ENCODE measurements at places on chromosomes 7 and 10.

- no peak for DNase-seq
Observed at GRCh38 chr10:88491314-88491713, 91.8 kb downstream of the RNLS start.

- DNase-seq, result no peak
Observed at GRCh38 chr7:97081521-97082300, 35.8 kb upstream of the SDHAF3 start.

- no peak for DNase-seq
Observed at GRCh38 chr7:81846398-81846797, 76.6 kb upstream of the HGF start.

DNA sequence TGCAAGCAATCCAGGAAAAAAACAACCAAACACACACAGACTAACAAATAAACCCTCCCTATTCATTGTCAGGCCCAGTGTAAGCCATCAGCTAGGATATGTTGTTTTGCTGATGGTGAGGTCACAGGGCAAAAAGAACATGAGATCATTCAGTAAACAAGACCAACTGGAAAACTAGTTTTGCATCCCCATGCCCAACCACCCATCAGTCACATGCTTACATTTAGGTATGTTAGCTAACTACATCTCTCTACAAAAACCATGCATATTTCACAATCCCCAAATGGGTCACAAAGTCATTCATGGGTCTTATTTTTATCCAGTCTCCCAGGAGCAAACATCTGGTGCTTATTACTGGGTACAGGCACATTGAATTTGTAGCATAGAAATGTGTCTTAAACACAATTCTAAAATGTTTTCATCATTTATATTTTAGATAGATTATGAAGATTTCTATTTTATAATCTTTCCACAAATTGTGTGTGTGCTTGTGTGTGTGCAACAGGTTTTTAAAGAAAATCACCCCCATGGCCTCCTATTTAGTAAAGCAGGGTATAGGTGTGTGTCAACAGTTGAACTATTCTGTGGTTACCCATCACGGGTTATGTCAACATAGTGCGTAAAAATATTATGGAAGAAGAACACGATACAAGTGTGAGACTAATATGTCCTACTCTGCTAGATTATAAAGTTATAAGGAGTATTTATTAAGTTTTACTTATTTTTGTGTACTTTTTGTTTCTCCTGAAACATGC, 103.8 kb upstream of the AKR1E2 start:
- DNase-seq, result no peak

DNA sequence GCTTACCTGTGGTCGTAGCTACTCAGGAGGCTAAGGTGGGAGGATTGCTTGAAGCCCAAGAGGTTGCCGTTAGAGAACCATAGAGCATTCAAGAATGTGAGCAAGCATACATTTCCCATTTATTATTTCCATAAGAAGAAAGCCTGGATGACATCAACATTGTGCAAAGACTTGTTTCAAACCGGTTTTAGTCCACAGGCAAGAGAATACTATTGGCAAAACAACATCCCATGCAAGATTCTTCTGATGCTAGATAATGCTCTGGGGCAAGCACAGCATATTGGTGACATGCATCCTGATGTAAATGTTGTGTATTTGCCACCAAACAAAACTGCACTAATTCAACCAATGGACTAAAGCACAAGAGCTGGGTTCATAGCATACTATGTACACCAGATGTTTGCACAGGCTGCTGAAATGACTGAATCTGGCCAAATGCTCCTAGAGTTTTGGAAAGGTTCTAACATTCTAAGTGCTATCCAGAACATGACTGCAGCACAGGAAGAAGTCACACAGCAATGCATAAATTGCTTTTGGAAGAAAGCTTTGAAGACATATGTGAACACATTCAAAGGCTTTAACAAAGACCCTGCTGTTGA, 42.6 kb downstream of the OTUD1 start:
- DNase-seq, result no peak

GRCh38 chr7:27179503-27180430, 5.3 kb downstream of the HOXA11 start:
- DNase-seq, result no peak

- no peak for DNase-seq
Observed at GRCh38 chr10:28393956-28394568, 91.2 kb upstream of the MPP7 start.

DNA sequence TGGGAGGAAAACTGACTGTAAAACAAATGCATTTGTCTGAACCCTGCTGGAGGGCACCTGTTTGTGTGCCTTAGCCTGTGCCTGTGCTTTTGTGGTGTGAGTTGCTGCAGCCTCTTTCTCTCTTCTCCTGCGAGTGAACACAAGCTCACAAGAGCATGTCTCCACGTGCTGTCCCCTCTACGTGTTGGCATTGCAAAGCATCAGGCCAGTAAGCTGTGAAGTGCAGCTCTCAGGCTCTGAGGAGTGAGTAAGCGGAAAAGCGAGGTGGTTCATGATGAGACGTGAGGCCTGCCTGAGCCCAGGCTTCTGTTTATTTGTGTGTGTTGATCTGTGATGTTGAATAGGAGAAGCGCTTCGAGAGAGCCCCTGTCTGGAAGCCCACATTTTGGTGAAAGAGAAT, 85.6 kb upstream of the PDCD4 start:
- DNase-seq, result no peak

GRCh38 chr10:988667-989545, 672 bp downstream of the GTPBP4 start:
- DNase-seq, result no peak

DNA sequence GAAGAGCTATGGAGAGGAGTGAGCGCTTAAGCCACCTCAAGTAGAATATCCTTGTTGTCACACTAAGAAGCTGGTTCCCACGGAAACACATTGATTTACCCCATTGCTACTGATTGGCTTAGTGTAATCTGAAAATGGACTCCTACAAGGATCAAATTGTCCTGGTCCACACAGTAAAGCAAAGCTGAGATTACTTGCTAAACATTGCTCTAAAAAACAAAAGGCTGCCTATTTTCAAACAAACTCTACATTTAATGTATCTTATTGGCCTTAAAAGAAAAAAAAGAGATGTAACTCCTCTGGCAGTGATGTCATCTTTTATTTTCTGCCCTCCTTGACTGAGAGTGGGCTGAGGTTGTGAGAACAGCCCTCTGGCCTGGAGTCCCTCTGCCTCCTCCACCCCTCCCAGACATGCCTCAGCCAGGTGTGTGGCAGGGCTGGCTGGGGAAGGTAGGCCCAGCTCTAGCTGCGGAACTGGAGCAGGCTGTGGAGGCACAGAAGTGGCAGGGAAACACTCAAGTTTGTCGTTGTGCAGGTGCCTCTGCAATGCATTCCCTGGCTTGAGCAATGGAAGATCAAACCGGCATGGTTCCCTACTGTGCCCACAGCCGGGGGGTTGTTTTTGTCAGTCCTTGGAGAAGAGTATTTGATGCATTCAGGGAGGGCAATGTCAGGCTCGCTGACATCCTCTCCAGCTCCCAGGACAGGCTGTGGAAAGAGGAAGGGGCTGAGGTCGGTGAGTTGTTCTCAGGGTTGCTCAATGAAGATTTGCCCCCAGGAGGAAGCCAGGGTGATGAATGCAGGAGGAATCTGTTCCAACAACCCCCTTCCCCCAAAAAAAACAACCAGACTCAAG, 9.1 kb downstream of the KLF6 start:
- DNase-seq, result no peak

GRCh38 chr10:103504181-103504783, 10.8 kb downstream of the NEURL1 start:
- no peak for DNase-seq

DNA sequence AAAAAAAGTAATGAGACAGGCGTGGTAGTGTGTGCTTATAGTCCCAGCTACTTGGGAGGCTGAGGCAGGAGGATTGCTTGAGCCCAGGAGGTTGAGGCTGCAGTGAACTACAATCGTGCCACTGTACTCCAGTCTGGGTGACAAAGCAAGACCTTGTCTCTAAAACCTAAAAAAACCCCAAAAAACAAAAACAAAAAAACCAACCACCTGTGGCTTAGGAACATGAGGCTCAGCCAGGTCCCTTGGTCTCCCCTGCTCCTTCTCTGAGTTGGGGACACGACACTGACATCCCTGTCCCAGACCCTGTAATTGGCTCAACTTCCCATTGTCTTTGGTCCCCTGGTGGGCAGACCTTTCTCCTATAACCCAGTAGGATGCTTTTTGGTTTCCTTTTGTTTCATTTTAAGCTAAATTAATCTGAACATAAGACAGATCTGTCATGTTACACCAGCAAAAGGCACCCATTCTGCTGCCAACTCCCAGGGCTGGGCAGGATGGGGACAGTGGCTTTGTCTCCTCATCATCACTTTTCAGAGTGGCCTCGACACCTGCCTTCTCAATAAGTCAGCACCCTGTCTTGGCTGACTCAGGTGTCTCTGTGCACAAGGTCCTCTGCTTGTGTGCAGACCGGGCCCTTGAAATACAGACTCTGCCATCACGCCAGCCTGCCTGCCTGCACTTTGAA, 74.4 kb downstream of the MYL10 start:
- no peak for DNase-seq

DNA sequence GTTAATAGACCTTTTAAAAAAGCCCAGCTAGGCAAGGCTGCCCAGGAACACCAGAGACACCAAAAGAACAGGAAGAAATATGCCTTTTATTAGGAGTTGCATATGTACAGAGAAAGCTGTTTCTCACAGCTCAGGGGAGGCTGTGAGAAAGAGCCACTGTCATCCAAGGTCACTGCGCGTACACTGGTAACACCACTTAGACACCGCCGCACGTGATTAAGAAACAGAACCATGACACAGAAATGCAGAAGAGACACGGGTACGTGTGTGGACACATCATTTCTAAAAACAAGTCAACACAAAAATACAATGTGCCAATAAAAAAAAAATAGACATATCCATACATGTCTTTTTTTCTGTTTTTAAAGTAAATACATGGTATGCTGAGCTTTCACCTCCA, 705.6 kb downstream of the PARD3 start:
- no peak for DNase-seq

- DNase-seq, result no peak
Observed at GRCh38 chr10:28248092-28248491, 54.8 kb downstream of the MPP7 start.

- no peak for DNase-seq
Observed at GRCh38 chr10:104351061-104351702, 2.5 kb upstream of the CFAP58 start.

- no peak for DNase-seq
Observed at GRCh38 chr7:134690016-134690415, 43.4 kb downstream of the BPGM start.

GRCh38 chr10:58457761-58458616, 54.7 kb upstream of the BICC1 start:
- no peak for DNase-seq

DNA sequence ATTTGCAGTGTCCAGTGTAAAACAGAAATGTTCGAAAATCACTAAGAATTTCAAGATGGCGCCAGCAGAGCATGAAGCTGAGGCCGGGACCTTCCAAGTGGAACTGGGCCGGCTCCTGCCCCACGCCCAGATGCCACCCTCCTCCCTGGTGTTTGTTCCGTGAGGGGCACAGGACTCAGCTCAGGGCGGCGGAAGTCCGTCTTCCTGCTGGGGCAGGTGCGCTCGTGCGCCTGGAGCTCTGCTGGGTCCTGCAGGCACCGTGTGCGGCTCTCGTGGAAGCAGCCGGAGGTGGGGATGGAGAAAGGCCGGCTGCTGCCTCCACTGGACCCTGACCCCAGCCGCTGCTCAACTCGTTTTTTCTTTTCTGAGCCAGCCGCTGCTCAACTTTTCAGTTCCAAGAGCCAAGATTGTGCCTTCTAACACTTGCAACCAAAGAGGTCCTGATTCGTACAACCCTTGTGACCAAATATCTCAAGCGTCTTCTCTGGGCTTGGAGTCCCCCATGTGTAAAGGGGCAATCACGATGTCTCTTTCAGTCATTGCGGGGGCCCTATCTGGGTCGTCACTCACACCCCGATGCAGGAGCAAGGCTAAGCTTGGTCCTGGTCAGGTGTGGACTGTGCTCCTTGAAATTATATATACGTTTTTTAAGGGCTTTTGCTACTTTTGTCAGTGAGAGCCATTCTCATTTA, 334.4 kb downstream of the ADARB2 start:
- DNase-seq, result no peak
